ENCODE measurements at places on chromosomes 16 and 17.

DNA sequence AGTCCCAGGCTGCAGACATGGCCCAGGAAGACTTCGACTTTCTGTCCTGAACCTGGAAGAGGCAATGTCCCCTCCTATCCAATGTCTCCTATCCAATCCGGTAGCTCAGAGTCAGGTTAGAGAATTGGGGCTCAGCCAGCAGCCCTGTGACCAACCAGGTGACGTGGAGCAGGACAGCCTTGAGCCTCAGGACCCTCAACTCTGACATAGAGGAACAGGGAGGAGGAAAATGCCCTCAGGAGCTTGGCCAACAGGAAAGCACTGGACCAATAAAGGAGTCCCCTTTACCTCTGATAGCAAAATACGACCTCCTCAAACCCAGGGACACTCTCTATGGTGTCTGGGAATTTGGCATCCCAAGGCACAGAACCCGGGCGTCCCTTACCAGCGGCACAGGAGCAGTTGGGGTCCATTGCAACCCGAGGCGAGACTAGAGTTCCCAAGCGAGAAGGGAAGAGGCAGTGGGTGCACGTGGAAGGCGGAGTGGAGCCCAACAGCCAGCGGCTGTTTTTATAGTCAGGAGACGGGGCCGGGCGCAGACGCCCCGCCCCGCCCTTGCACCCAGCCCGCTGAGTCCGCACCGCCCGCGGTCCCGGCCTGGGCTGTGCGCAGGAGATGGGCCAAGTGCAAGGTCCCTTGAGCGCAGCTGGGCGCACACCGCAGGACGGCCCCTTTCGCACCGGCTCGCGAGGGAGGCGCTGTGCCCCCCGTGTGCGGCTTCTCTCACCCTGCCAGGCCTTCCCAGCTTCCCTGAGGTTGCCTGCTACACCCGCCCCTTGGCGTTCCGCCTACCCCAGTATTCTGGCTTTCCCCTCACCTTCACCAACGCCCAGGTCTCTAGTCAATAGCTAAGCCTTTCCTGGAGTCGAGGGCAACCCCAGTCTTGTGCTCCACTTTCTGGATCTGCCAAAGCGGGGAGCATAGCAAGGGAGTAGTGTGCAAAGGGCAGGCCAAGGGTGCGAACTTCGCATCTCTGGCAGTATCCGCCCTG lies at the start of gene MT1G:
Gene MT1G, minus strand, starts transcription at position 485 of the 991 bp plus-strand sequence. Its CDS starts 72 bp downstream, at position 413.
- DNase-seq: peak; percentile 14

DNA sequence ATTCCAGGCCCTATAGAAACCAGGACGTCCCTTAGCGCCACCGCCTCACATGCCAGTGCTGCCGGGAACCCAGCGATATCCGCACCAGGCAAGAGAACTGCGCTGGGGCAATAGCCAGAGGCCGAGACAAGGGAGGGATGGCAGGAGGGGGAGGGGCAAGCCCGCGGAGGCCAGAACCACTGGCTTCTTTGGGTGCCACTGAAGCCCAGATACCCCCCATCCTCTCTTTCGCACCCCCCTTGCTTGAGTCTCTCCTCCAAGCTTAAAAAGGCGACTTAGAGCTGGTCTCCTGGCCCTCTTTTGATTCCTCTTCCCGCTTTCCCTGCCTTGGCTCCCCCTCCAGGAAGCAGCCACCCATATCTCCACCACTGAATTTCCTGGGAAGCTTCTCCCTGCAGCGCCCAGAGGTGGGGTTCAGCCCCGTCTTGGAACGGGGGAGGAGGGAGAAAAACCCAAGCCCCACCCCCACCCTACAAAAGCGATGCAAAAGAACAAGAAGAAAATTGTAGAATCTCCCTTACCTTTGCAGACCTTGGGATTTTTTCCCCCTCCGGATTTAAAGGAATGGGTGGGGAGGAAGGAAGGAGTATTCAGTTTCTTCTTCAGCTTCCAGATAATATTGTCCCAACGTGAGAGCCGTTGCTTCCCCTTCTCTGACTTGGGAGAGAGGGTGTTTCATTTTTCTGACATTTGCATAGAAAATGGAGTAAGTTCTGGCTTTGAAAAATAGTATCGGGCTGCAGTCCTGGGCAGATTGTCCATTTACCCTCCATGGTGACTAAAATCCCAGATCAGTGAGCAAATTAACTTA lies 622 bp downstream of the HOXB6 start:
- DNase-seq: no peak

DNA sequence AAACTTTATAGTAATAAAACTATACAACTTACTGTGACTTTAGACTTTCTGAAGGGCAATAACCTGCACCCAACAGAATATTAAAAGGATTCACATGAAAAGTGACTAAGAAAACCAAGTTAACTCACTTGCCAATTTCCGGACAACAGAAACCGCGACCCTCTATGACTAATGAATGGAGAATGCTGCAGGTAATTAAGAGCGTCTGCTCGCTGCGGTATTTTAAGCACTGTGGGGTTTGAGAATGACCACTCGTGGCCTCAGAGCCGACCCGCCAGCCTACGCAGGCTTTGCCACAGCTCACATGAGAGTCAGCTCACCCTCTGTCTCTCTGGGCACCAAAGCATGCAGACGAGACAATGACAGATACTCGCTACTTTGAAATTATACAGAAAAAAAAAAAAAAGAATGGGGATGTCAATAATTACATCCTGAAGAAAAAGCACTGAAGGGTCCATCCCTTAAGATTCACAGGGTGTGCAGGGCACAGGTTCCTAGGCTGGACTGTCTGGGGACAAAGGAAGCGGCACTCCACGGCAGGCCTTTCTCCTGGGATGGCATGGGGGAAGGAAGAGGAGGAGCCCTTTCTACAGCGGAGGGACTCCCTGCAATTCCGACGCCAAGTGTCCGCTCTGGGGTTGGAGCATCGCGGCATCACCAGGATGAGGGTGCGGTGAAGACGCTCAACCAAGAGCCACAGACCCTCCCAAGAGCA lies 35.0 kb downstream of the ZCCHC14 start:
- DNase-seq: peak; percentile 98

DNA sequence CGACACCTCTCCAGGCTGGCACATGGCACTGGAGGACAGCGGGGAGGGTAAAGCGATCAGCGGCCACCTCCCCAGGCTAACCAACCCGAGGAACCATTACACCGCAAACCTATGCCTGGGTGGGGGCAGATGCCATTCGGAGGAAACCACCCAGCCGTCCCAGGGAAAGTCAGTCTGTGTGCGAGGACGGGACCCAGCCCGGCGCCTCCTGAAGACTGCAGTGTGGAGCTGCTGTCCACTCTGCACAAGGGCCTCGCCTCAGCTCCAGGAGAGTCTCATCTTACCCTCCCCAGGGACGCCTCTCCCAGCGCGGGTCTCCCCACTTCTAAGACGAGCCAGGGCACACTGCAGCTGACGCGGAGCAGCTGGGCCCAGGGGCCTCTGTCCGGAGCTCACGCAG lies 8.0 kb downstream of the SLC38A10 start:
- no peak for DNase-seq

- no peak for DNase-seq
These were observed 10.7 kb upstream of the PECAM1 start for GRCh38 chr17:64401244-64401860.

GRCh38 chr16:8346294-8346693 lies 244.0 kb downstream of the TMEM114 start:
- DNase-seq: no peak
